Right forelimb (tissue), 1 donor: ENCODE measurements at places on chromosomes 16 and 17.

DNA sequence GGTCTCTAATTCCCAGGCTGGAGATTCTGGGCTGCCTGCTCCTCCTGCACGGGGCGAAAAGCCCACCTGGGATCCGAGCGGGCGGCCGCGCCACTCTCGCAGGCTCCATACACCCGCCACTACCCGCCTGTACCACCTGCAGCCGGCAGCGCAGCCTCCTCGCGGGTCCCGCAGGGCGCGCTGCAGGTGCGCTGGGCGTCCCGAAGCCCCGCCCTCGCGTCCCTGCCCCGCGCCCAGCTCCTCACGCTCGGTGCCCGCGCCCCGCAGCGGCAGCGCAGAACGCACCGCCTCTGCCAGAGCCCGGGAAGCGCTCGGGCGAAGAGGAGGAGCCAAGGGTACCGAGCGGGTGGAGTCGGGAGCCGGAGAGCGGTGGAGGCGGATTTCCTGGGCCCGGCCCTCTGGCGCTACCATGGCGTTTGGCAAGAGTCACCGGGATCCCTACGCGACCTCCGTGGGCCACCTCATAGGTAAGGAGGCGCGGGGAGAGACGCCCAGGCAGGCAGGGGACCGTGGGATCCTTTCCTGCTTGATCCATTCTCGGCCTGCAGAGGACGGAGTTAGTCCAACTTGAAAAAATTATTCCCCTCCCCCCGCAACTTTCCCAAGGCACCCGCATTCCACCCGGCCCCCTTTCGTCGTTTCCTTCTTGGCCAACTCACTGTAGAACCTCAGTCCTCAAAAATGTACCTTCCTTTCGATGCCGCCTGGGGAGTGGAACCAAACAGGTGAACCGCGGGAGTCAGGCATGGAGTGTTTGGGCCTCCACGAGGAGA is at the start of gene TOM1L1:
TOM1L1 (plus strand) TSS at position 396 of the 773 bp plus-strand sequence; CDS start at position 410, 14 bp downstream.
- DNase-seq, result peak; percentile 65

DNA sequence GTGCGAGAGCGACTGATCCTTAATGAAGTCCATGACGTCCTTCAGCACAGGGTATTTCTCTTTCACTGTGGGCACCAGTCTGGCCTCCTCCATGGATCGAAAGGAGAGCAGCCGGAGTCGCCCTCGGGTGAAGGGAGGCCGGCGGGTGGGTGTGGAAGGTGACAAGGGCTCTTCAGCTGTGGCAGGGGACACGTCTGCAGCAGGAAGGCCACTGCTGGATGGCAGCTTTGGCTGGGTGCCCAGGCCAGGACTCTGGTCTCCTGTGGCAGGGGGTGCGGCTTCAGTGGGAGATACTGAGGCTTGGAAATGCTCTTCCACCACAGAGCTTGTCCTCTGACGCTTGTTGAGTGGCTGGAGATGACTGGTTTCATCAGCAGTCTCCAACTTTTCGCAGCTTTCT is 78.5 kb downstream of the ZZEF1 start:
- no peak for DNase-seq

GRCh38 chr16:66419527-66419926 is 7.6 kb upstream of the BEAN1 start:
- DNase-seq, result peak; percentile 30

DNA sequence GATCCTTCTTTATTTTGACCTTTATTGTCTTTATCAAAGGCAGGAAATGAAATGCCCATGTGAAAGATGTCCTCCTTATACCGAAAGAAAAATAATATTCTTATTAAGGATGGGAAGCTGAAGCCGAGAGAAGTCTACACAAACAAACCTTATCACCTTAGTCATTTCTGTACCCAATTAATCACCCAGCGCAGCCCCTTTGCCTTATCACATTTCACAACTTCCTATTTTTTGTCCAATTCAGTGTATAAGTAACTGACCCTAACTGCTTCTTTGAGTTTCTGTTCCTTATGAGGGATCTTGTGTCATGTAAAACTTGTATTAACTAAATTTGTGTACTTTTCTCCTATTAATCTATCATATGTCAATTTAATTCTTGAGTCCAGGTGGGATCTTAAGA is 16.4 kb upstream of the CCL23 start:
- DNase-seq, result no peak

- no peak for DNase-seq
Measured at GRCh38 chr17:67573987-67574657, 143.6 kb upstream of the NOL11 start.

DNA sequence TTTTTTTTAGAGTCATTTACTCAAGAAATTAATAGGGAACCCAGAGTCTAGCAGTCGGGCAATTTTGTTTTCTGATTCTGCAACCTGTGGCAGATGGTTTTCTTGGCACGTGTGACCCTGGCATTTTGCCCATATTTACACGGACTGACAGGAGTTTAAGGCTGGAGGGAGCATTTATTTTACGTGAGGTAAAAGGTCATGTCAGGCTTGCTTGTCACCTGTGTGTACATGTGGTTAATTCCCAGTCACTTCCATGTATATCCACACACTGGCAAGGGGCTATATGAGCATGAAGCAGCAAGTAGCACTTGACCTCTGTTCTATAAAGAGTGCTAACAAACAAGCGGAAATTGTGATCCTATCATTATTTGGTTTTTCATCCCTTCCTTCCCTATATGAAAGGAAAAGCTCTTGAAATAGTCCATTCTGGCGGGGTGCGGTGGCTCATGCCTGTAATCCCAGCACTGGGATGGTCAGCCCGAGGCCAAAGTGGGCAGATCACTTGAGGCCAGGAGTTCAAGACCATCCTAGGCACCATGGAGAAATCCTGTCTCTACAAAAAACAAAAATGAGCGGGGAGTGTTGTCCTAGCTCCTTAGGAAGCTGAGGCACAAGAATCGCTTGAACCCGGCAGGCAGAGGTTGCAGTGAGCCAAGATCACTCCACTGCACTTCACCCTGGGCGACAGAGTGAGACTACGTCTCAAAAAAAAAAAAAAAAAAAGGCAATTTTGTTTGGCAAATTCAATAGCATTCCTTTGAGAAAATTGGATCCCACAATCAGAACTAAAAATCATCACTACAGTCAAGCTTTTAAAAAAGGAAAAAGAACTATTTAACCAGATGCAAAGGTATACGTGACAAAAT is 2.1 kb downstream of the SPAG9 start:
- no peak for DNase-seq

- no peak for DNase-seq
Measured at GRCh38 chr16:70576431-70577255, 53.0 kb downstream of the SF3B3 start.

DNA sequence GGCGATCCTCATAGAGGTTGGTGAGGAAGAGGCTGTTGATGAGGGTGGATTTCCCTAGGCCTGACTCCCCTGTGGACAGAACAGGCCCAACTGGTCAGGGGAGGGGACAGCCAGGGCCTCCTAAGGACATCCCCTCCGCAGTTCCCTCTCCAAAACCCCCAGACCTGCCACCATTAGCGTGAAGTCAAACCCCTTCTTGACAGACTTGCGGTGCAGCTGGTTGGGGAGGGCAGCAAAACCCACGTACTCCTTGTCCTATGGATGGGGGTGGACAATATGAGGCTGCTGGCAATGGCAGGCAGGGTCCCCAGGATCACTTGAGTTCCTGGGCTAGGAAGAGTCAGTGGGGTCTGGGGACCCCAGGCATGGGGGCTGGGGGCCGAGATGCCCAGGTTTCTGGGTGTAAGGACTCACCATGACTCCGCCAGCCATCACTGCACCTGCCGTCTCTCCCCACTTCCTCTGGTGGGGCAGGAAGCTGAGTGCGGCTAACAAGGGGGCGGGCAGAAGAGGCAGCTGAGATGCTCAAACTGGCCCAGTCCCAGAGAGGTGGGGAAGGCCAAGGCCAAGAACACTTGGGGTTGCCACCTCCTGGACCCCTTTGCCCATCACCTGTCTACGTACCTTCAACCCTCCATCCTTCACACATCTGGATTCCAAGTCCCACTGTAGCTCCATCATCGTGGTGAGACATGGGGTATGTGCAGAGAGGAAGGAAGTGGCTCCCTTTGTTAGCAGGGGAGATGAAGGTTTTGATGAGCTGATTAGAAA is at the start of gene SEPTIN1:
SEPTIN1 (minus strand) TSS at position 451 of the 771 bp plus-strand sequence; CDS start at position 432, 19 bp downstream.
- DNase-seq, result no peak

GRCh38 chr17:39000021-39000601 is 32.9 kb upstream of the FBXO47 start:
- DNase-seq, result no peak
